ENCODE measurements at places on chromosomes 12 and 14. TPM values are rescaled to one million over a fixed set of nuclear protein-coding genes. Genes with fewer than 3 reads are reported as not detected.

- no peak for DNase-seq
These were observed 357.4 kb upstream of the PRICKLE1 start for GRCh38 chr12:42946871-42947381.

DNA sequence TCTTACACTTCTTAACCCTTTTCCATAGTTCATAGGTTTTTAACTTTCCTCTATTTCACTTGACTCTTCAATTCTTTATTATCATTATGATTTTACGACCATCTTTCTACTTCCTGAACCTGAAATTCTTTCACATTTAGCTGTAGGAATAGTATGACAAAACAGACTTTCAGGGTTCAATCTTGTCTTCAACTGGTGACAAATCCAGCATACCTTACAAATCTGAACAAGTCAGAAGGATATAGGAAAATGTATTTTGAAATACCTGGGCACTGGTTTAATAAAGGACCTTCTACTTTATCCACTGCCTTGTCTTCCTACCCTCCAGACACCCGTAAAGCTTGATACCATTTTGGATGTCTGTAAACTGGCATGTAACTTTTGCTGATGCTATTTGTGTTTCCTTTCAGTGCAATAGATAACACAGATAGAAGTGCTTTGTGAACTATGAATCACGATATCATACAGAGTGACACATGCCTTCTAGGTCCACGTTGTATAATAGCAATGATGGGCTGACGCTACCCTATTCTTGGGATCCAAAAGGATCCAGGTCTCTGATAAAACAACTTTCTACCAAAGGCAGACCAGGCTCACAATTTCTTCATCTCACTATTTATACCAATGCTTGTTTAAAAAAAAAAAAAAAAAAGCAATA lies 77.4 kb upstream of the SAV1 start:
- no peak for DNase-seq

Gene FKBP3
- 107 TPM for total RNA-seq

DNA sequence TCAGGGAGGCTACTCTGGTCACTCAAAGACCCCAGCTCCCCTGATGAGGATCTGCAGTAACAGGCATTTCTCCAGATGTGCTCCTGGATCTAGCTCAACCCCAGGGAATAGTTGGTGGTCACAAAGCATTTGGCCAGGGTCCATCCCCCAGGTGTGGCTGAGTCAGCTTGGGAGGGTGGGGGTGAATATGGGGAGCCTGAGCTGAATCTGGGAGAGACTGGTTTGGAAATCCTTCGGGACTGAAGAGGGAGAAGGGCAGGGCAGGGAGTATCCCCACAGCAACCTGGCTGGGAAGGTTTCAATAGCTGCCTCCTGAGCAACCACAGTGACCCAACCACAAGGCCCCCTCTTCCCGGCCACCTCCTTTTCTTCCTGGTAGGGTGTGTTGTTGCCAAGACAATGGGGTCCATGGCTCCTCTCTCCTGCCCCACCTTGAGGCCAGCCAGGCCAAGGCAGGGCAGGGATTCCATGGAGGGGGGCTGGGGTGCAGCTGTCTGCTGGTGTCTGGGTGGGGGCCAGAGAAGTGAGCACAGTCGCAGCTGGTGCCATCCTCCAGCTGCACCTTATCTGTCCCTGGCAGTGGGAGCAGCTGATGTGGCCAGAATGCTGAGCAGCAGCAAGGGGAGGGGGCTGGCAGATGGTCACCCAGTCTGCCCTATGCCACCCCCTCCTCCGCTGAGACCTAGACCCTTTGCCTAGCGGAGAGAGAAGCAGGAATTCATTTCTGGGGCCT lies 5.5 kb downstream of the ASIC1 start:
- no peak for DNase-seq

- no peak for DNase-seq
These were observed 21.3 kb upstream of the ZFP36L1 start for GRCh38 chr14:68814238-68814538.

Gene KRT3
- not detected for total RNA-seq
